ENCODE measurements at places on chromosomes 2 and 18.

GRCh38 chr18:42192251-42193248, 237.5 kb downstream of the PIK3C3 start:
- no peak for DNase-seq

- DNase-seq, result no peak
Measured at GRCh38 chr18:54672846-54673475, 81.9 kb downstream of the DYNAP start.

DNA sequence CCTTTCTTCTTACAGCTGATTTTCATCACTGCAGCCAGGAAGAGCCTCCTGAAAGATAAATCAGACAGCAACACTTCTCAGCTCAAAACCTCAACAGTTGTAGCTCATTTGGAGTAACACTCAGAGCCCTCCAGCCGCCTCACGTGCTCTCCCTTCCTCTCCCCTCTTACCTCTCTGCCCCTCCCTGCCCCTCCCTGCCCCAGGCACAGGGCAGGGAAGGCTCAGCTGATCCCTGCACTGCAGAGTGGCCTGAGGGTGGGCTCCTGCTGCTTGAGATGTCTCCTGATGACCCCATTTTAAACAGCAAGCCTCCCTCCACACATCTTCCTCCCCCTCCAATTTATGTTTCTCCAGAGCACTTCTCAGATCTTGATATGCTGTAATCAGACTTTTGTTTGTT, 54.4 kb downstream of the SH3YL1 start:
- no peak for DNase-seq

- no peak for DNase-seq
Measured at GRCh38 chr18:58042826-58043490, 1.1 kb upstream of the NEDD4L start.

- no peak for DNase-seq
Measured at GRCh38 chr2:172985139-172985892, 90.3 kb upstream of the MAP3K20 start.

GRCh38 chr2:26756337-26756736, 7.7 kb upstream of the SLC35F6 start:
- no peak for DNase-seq

DNA sequence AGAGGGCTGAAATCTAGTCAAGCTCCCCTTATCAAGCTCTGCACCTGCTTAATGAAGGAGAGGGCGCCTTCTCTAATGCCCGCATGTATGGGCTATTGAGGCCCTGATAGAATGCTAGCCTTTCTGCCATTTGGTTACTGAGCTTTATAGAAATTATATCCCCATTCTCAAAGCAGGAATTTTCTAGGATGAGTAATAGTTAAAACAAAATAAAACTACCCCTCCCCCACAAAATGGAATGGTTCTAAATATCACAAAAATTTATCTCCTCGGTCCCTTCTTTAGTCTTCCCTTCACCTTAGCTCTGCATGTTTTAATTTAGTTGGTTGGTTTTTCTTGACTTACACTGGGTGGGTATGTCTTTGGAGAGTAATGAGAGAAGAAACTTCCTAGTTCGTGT, 37.7 kb downstream of the CD28 start:
- no peak for DNase-seq

DNA sequence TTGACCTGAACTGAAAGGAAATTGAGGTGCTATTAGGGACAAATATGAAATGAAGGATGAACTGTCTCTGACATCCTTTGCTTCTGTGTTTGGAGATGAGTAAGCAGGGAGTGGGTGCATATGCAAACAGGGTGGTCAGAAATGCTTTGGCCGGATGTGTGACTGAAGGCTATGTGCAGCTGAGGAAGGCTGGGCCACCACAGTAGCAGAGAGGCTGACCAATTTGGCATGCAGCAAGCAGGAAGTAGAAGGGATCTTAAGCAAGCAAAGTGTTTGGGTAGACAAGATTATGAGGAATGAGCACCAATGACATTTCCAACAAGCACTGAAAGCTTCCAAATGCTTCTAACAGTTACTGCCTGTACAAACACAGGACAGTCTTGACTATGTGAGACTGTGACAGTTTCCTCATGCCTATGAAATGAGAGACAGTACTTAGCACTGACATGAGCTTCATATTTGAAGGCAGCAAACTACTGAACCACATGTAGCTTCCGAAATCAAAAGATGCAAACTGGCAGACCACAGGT, 3.3 kb upstream of the ACTR3 start:
- DNase-seq, result no peak

DNA sequence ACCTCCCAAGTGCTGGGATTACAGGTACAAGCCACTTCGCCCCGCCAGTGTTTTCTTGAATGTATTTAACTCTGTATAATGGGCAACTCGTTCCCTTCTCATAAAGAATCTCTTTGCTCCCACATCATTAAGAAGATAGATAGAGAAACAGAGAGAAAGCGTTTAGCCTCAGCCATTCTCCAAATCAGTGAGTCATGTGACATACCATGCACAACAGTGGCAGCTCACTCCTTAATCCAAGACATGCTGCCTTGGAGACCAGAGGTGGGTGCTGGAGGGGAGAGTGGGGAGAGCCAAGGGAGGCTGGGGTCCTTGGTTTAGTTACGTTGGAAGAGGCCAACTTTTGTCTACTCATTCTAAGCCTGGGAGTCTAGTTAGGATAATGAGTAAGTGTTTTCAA, 54.7 kb downstream of the TGIF1 start:
- DNase-seq, result no peak

GRCh38 chr2:18219676-18220075, 340.8 kb downstream of the RDH14 start:
- DNase-seq, result no peak

- DNase-seq, result peak; percentile 50
Measured at GRCh38 chr2:102111823-102112222, 30.7 kb upstream of the IL1R1 start.

GRCh38 chr18:10090668-10091067, 176.9 kb downstream of the VAPA start:
- DNase-seq, result no peak

DNA sequence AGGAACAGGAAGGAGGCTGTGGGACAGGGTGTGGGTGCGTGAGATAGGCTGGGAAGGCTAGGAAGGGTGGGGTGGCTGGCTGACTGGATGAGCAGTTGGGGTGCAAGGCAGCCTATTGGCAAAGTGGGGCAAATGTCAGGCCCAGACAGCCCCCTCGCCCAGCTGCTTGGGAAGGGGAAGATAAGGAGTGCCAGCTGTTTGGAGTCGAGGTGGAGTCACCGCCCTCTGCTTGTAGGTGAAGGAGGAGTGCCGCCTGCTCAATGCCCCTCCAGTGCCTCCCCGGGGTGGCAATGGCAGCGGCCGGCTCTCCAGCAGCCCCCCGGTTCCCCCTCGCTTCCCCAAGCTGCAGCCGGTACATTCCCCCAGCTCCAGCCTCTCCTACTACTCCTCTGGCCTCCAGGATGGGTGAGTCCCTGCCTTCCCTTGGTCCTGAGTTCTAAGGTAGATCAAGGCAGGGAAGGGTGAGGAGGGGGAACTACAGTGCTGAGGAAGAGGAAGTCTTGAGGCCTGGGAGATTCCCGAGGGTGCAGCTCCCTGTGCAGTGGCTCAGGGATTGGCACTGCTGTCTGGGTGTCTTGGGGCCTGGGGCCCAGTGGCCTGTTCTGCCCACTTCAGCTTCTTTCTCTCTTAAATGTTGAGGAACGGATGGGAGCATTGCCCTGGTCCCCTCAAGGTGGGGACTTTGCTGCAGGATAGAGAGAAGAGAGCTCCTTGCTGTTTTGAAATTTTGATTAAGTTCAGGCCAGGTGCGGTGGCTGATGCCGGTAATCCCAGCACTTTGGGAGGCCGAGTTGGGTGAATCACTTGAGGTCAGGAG, 13.3 kb downstream of the GAREM2 start:
- no peak for DNase-seq

DNA sequence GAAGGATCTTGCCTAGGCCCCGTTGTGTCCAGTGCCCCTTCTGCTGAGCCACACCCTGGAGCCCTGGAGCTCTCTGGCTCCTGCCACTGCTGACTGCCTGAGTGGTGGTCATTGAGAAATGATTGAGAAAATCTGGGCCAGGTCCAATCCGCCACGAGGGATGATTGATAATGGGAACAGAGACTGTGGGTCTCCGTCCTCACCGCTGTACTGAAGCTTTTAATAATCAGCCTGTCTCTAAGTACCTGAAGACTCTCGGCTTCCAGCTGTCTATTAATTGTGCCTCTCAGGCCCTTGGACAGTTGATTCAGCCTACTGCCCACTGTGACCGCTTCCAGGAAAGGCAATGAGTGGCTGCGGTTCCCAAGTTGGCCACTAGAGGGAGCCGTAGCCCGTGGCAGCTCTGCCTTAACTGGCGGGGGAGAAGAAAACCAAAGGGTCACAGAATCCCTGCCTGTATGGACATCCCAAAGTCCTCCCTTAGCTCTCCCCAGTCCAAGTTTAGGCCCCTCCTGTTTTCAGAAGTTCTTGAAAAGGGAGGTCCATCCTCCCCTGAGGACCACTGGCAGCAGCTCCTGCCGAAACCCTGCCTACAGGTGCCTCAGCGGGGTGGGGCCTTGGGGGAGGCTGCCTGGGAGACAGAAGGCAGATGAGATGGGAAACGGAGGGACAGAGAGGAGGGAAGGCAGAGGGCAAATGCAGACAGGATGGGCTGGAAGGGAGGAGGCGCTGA, 213.6 kb downstream of the TNS1 start:
- peak; percentile 59 for DNase-seq

- DNase-seq, result no peak
Measured at GRCh38 chr2:209663656-209664055, 108.0 kb upstream of the UNC80 start.

DNA sequence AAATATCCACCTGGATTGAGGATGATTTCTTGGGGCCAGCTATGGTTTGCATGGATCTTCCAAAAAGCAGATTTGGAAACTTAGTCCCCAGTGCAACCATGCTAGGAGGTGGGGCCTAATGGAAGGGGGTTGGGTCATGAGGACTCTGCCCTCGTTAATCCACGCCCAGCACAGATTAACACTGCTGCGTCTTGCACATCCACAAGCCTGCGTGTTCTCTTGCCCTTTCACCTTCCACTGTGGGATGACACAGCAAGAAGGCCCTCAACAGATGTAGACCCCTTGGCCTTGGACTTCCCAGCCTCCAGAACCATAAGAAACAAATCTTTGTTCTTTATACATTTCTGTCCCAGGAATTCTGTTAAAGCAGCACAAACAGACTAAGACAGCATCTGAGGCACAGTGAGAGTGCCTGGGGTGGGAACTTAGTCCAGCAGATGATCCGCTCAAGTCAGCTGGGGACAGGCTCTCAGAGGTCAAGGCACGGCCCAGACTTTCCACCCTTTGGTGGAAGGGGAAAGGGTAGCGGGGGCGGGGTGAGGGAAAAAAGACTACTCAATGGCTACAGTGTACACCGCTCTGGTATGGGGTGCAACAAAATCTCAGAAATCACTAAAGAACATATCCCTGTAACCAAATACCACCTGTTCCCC, 2.4 kb downstream of the RAB17 start:
- no peak for DNase-seq

DNA sequence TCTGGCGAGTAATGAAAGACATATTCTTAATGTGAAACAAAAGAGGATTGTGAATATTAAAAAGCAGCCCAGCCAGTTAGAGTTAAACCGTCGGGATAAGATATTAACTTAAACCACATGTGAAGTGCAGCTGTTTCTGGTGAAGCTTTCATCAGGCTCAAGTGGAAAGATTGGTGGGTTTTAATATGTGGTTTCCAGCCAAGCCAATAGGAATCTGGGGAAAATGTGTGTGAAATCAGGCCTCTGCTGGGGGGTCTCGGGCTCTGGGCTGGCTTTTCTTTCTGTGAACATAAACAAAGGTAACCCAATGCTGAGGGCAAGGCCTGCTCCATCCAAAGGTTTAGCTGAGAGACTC, 279.6 kb downstream of the SLC4A3 start:
- no peak for DNase-seq

DNA sequence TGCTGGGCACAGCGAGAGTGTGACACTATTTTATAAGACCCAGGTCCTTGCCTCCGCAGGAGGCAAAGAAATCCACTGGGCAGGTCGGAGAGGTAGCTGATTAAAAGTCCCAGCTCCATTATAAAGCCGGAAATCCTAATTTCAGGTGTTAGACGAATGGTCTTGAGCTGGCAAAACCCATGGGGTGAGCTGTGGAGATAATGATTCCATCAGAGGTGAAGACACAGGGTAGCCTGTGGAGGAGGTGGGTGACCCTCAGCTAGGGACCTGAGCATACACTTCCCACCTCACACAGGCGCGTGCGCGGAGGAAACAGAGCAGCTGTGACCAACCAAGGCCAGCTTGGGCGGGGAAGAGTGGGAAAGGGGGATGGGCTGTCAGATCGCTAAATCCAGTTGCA, 201.7 kb upstream of the CXCR4 start:
- no peak for DNase-seq

DNA sequence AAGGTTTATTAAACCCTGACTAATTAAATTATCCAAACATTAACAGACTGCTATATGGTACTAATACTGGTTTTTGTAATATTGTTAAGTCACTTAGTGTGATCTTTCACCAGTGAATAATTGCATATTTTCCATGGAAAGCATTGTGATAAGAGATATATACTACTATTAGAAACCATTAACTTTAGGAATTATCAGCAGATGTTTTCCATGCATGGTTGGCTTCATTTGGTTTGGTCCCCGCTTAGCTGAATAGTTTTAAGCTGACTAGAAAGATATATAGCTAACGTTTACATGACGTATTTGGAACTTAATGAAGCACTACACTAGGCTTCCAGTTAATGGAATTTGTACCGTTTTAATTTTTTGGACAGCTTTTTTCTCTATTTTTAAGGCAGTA, 37.9 kb downstream of the LCLAT1 start:
- DNase-seq, result no peak

- DNase-seq, result no peak
Measured at GRCh38 chr2:221137385-221137784, 434.7 kb downstream of the EPHA4 start.
